Central memory CD4-positive, alpha-beta T cell (primary cell): ENCODE measurements at places on chromosomes 13 and 19.
A peak's percentile ranks its signal among the peaks of the same experiment; 100 is the strongest.

GRCh38 chr19:41872775-41873647 lies 4.1 kb upstream of the CD79A start:
- DNase-seq, result peak; percentile 62

GRCh38 chr19:50380751-50381151 lies 3.4 kb upstream of the POLD1 start:
- no peak for DNase-seq

GRCh38 chr13:22325761-22326160 lies 654.9 kb downstream of the FGF9 start:
- DNase-seq, result no peak

- no peak for DNase-seq
Measured at GRCh38 chr13:50208826-50209335, 193.6 kb downstream of the KCNRG start.

- DNase-seq, result no peak
Measured at GRCh38 chr19:4700693-4700970, 23.0 kb downstream of the DPP9 start.

DNA sequence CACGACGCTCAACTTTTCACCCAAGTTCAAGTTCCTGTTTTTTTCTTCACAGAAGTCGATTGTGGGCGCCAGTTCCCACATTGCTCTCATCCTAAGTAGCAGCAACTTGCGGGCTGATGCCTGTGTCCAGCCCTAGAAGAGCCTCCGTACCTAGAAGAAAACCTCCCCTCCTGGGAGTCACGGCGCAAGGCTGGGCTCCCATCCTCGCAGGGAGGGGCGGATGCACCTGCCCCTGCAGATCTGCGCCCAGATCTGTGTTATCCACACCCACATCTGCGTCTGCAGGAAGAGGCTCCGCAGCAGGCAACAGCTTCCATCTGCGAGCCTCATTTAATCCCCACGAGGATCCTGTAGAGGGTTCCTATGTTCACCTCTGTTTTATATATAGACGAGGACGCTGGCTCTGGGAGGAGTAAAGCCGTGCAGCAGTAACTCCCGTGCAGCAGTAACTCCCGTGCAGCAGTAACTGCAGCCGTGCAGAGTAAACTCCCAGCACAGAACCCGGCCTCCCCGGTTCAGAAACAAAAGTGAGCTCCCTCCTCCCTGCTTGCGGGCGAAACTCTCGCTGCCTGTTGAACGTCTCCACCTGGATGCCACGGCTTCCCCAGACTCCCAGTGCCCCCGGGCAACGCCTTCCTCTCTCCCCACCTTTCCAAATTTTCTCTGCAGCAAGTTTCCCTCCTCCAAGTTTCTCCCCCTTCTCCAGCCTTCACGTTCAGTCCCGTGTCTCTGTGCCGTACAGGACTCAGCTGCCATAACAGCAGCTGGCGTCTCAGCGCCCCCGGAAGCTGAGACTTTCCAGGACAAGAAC lies 23.5 kb upstream of the LAIR1 start:
- DNase-seq, result peak; percentile 44

DNA sequence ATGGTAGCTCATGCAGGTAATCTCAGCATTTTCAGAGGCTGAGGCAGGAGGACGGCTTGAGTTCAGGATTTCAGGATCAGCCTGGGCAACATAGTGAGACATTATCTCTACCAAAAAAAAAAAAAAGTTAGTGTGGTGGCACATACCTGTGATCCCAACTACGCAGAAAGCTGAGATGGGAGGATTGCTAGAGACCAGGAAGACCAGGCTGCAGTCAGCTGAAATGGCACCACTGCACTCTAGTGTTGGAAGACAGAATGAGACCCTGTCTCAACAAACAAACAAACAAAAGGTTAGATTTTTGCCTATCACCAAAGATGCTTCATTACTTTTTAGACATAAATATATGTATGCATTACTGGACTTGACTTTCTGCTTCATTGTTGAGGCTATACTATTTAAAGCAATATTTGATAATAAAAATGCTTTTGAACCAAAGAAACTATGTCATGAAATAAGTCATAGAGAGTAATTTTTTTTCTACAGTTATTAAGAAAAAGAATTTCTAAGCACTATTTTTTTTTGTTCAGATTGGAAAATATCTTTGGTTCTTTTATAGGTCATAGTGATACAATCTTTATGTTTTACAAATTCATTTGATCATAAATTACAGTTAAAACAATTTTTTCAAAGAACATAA lies 1180.1 kb upstream of the ATXN8OS start:
- no peak for DNase-seq

DNA sequence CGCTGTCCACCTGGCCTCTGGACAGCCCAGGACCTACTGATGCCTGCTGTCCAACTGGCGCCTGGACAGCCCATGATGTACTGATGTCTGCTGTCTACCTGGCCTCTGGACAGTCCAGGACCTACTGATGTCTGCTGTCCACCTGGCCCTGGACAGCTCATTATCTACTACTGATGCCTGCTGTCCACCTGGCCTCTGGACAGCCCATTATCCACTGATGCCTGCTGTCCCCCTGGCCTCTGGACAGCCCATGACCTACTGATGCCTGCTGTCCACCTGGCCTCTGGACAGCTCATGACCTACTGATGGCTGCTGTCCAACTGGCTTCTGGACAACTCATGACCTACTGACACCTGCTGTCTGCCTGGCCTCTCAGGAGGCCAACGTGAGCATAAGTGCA lies 208.1 kb downstream of the TEX29 start:
- no peak for DNase-seq

DNA sequence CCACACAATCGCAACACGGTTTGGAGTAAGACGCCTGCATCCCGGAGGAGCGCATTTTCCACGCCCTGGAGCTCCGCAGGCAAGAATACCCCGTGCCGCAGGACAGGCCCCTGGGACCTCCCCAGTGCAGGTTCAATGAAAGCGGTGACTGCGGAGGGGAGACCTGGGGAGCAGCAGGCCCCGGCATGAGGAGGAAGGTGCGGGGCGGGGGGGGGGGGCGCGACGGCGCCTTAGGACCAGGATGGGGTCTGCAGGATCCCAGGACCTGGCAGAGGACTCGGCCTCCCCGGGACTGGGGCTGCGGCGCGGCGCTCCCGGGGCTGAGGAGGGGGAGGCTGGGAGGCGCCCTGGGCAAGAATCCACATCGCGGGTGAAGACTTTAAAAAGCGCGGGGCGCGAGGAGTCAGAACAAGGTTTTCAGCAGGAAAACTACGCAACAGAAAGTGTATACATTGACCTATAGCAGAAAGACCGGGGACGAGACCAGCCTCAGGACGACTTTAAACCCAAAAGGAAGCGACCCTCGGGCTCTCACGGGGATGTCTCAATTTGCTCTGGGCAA lies 432 bp downstream of the ZNF611 start:
- DNase-seq, result no peak

DNA sequence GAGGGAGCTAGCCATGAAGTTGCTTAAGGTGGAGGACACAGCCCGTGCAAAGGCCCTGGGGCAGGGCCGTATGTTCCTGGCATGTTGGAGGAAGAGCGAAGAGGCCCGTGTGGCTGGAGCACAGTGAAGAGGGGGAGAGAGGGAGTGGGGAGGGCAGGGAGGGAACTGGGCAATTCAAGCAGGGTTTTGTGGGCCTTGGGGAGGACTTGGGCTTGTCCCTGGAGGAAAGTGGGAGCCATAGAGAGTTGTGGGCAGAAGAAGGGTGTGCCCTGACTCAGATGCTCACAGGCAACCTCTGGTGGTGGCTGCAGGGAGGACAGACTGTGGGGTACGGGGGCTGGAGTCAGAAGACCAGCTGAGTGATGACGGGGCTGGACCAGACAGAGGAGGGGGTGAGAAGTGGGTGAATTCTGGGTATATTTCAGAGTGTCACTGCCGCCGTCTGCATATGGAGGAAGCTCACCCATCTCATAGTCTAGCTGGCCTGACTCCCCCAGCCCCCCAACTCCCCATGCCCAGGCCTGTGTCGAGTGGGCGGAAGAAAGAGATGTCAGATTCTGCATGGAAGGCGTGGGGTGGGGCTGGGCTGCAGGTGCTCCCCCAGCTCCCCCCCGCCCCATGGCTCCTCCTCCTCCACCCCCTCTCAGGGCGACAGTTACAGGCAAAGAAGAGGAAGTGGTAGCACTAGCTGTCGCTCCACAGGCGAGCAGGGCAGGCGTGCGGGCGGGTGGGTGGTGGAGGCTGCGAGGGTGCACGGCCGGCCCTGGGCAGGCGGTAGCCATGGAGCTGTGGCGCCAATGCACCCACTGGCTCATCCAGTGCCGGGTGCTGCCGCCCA lies at the start of gene VAV1:
Gene VAV1, plus strand, starts transcription at position 681 of the 838 bp plus-strand sequence. Its CDS starts 100 bp downstream, at position 781.
- DNase-seq, result peak; percentile 78

DNA sequence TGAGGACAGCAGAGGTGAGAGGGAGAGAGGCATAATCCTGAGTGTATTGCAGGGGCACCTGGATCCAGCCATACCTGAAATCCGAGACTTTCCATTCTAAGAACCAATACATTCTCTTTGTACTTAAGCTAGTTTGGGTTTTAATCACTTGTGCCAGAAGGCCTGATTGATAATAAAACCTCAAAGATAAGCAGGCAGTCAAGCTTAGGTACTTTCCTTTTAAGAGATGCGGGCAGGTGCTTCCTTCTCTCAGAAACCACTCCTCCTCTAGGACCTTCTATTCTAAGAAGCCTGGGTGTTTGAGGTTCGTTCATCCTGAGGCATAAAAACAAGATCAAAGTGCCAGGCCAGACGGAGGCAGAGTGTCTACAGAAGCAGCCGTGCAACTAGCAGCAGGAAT lies 22.2 kb downstream of the FAM187B start:
- DNase-seq, result peak; percentile 86

- no peak for DNase-seq
Measured at GRCh38 chr13:32504263-32504662, 34.3 kb downstream of the N4BP2L2 start.

- no peak for DNase-seq
Measured at GRCh38 chr13:75391432-75392100, 90.4 kb downstream of the TBC1D4 start.

GRCh38 chr19:53903055-53903680 lies 5.9 kb upstream of the CACNG7 start:
- DNase-seq, result peak; percentile 47

GRCh38 chr13:43196750-43197370 lies 173.5 kb downstream of the DNAJC15 start:
- DNase-seq, result no peak

DNA sequence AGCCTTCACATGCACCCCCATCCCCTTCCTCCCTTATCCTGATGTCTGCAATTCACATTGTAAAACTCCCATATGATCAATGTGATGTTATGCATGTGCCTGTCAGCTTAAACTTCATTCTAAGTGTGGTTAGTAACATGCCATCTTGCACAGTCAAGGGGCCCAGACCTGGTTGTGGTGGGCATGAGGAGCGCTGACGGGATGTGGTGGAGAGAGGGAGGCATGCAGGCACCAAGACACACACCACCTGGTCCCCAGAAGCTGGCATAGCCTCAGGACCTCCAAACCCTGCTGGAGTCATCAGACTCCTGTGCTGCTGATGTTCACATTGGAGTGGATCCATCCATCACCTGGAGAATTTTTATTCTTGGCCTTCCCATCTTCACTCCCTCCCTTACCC lies 90.5 kb upstream of the ABCC4 start:
- DNase-seq, result no peak

DNA sequence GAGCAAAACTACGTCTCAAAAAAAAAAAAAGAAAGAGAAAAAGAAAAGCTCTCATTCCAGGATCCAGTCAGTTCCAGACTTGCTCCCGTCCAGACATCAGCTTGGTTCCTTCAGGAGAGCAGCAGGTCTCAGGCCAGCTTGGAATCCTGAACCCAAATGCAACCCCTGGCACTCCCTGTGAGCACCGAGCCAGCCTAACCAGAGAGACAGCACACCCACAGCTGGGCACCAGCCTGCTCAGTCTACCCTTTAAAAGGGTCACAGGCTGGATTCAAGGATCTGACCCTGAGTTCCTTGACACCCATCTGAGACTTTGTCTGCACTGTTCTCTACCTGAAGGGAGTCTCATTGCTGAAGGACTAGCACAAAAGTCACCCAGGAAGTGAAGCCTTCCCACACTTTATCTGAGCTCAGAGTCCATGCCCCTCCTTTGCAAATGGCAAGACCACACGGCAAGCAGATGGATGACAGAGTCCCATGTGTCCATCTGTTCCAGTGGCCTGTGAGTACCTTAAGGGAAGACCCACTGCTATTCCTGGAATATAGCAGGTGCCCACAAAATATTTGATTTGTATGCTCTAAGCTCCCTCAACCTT lies 1.4 kb downstream of the PEPD start:
- no peak for DNase-seq

GRCh38 chr19:42095814-42096230 lies 19.9 kb downstream of the ZNF574 start:
- no peak for DNase-seq

DNA sequence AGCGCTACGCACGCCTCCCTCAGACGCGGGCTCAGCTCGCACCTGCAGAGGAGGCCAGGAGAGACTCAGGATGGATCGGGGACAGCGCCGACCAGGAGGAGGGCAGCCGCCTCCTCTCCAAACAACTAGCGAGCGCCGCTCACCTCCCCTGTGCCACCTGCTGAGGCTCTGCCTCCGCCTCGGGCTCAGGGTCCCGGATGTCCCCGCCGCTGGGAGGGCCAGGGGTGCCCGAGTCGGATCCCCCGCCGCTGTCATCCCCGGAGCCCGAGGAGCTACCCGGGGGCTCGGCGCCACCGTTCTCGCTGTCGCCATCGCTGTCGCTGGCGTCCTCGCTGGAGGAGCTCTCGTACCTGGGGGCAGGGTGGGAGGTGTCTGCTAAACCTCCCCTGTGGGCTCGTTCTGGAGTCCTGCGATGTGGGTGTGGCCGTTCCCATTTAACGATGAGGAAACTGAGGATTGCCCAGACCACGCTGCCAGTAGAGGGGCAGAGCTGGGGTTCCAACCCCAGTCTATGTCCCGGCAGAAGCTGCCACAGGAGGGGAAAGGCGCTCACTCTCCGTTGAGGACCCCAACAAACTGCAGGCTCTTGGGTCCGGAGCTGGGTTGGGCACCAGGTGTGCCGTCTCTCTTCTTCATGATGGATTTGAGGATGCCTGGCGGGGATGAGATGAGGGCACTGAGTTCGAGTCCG lies 9.2 kb downstream of the KANK3 start:
- DNase-seq, result no peak

- DNase-seq, result no peak
Measured at GRCh38 chr13:74444864-74445479, 310.8 kb upstream of the KLF12 start.

GRCh38 chr13:53121131-53121773 lies 92.6 kb downstream of the OLFM4 start:
- DNase-seq, result no peak

GRCh38 chr13:71867131-71867814 lies at the start of gene DACH1:
Gene DACH1, minus strand, starts transcription at chr13:71867204.
- no peak for DNase-seq
